ENCODE measurements at places on chromosomes 13 and 19. TPM values are rescaled to one million over a fixed set of nuclear protein-coding genes. Genes with fewer than 3 reads are reported as not detected.

Gene ZNF850
- 4.2 TPM for total RNA-seq

Gene ZNF837
- total RNA-seq, result 0.65 TPM

Gene PSMC4
- 53.3 TPM for total RNA-seq

Gene CLASRP
- total RNA-seq, result 105 TPM

Gene VMAC
- 3.9 TPM for total RNA-seq

Gene PSG3
- total RNA-seq, result not detected

Gene FGF22
- total RNA-seq, result 0.45 TPM

Gene ZGLP1
- total RNA-seq, result 1.3 TPM

Gene GNA15
- total RNA-seq, result 8.7 TPM

Gene ZNF177
- total RNA-seq, result 3.6 TPM

Gene IGFL3
- total RNA-seq, result not detected

Gene ELAVL3
- total RNA-seq, result not detected

Gene EEF2
- 1,851 TPM for total RNA-seq

Gene TEKTIP1
- total RNA-seq, result 2.4 TPM

Gene SRRM5
- total RNA-seq, result 0.51 TPM

Gene RUBCNL
- total RNA-seq, result 12.8 TPM

Gene CALR3
- total RNA-seq, result not detected

Gene CLEC17A
- total RNA-seq, result not detected

Gene TSHZ3
- total RNA-seq, result 20.6 TPM

Gene CHST8
- 1.4 TPM for total RNA-seq

Gene GNG7
- total RNA-seq, result 2.4 TPM

Gene PSG11
- total RNA-seq, result not detected

Gene NFIC
- total RNA-seq, result 188 TPM

Gene KCTD12
- 98.7 TPM for total RNA-seq

Gene KL
- 5.9 TPM for total RNA-seq

Gene ZNF730
- total RNA-seq, result 0.84 TPM

Gene ZNF491
- total RNA-seq, result 4.8 TPM

Gene CD209
- total RNA-seq, result 63.9 TPM

Gene CELF5
- not detected for total RNA-seq

Gene WDR87
- not detected for total RNA-seq

Gene ZNF497
- 0.32 TPM for total RNA-seq

Gene ZNF575
- 4.6 TPM for total RNA-seq

Gene GARIN5A
- not detected for total RNA-seq

Gene SYNGR4
- not detected for total RNA-seq

Gene ZNF555
- 8.1 TPM for total RNA-seq

Gene SCGB2B2
- total RNA-seq, result 2.2 TPM

Gene ABHD8
- 10.8 TPM for total RNA-seq

Gene EBPL
- 24.2 TPM for total RNA-seq

Gene ZNF493
- total RNA-seq, result 27.5 TPM

Gene ARHGAP33
- total RNA-seq, result 27.8 TPM

Gene ZNF541
- total RNA-seq, result 0.13 TPM

Gene CLEC4G
- 2.8 TPM for total RNA-seq

Gene SPRED3
- total RNA-seq, result 26.1 TPM

Gene LYPD5
- total RNA-seq, result 1.6 TPM

Gene SBK3
- total RNA-seq, result 0.48 TPM

Gene JUNB
- total RNA-seq, result 250 TPM

Gene CEACAM4
- 0.84 TPM for total RNA-seq

Gene GJB2
- total RNA-seq, result 0.23 TPM

Gene SIGLEC12
- not detected for total RNA-seq

Gene CKM
- total RNA-seq, result not detected

Gene CBY2
- not detected for total RNA-seq

Data from aorta (tissue), 5 donors.